ENCODE measurements at places on chromosomes 3 and 15.

DNA sequence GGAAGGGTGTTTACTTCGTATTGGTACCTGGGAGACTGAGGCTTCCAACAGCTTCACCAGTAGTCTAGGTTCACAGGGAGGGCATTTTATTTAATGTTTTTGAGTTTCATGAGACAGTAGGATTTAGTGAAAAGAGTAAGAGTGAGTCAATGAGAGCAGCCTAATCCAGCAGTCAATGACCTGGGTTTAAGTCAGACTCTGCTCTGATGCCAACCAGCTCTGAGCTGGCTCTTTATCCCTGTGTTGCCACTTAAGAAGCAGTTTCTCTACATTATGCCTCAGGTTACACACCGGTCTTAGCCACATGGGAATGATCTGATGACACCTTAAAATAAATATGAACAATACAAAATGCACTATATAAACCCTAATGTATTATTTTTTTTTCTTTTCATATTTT is 59.4 kb upstream of the KCNMB2 start:
- DNase-seq, result no peak

DNA sequence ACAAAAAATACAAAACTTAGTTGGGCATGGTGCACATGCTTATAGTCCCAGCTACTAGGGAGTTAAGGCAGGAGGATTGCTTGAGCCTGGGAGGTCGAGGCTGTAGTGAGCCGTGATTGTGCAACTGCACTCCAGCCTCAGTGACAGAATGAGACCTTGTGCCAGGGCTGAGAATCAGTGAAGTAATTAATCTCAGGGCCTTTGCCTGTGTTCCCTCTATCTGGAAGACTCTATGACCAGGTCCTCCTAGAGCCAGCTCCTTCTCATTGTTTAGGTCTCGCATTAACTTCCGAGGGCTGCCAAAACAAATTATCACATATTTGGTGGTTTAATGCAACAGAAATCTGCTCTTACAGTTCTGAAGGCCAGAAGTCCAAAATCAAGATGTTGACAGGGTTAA is 41.4 kb upstream of the FLNB start:
- no peak for DNase-seq

DNA sequence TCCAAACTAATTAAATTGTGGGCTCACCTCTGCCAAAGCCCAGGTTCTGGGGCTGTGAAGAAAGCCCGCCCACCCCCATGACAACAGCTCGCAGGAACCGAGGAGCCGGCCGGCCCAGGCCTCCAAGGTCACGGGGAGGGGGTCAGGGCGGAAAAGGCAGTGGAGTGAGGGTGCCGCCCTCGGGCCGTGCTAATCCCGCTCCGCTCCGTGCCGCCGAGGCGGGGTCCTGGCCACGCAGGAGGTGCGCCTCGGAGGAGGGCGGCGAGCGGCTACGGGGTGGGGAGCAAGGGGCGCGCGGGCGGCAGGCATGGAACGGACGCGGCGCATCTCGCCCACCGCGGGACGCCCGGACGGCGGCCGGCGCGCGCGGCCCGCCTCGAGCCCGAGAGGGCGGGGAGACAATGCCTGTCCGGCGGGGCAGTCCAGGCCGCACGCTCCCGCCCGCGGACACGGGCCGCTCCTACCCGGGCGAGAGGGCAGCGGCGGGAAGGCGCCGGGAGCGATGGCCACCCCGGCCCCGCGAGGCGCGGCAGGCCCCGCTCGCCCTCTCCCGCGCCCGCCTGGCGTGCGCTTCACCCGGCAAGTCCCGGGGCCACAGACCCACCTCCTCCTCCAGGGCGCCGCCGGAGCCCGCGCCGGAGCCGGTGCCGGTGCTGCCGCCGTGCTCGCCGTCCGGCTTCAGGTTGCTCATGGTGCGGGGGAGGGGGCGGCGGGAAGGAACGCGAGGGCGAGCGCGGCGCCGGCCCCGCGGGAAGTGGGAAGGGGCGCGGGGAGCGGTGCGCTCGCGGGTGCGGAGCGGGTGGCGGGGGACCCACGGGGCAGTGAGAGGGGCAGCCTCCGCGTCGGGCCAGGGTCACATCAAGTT is 528 bp downstream of the RBPMS2 start:
- no peak for DNase-seq

- DNase-seq, result no peak
Measured at GRCh38 chr3:55571913-55572312, 84.8 kb upstream of the WNT5A start.

DNA sequence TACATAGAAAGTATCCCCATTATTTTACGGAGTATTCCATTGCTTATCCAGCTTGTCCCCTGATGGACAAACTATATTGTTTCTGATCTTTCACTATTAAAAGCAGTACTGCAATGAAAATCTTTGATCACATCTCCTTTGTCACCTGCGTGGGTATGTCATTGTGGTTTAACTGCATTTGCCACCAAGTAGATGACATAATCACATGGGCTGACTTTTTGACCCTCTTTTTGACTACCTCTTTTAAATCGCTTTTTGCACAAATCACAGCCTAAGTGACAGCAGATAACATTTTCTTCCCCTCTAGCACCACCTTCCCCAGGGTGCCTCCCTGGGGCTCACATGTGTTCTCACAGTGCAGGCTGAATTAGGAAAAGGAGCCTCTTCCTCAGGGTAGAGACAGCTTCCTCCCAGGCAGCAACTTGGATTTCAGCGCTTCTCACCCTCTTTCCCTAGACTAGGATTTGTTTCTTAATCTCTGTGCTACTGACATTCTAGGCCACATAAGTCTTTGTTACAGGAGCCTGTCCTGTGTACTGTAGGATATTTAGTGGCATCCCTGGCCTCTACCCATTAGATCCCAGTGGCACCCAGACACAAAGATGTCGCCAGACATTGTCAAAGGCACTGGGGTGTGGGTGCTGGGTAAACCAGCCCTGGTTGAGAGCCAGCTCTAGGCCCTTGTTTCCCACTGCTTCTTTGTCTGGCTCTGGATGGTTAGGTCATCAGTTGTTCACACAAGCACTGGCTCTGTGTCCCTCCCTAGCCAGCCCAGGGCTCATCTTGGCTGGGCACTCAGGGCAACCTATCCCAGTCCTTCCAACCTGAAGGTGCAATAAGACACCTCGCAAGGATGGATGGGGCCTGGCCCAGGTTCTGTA is 1.3 kb upstream of the RBP1 start:
- DNase-seq, result no peak

DNA sequence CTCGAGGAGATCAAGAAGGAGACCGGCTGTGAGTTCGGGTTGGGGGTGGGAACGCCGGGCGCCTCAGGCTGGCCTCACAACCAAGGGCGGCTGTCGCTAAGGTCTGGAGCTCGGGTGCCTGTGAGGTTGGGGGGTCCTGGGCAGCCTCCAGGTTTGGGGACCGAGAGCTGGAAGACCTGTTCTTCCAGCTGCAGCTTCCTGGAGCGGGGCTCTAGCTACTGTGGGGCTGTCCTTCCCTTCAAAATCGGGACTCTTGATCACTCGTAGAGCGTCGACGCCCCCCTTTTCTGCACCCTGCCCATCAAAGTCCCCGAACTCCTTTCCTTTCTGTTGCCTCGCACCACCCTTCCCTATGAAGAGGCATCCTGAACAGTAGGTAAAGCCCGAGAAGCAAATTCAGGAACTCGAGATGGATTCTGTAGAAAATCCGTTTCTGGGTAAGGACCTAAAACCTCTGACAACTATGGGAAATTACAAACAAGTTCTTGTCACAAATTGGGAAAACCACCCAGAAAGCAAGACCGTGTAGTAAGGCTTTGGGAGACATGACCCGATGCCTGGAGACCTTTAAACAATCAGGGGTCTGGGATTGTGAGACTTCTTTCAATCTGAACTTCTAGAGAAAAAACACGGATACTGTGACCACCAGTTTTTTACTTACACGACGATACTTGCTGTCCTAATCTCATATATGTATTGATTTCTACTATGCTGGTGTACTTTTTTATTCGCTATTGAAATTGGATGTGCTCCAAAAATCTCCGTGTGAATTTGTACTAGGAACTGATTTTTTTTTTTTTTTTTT is 556 bp downstream of the CHP1 start:
- DNase-seq, result no peak

GRCh38 chr3:13009946-13010315 is 63.3 kb downstream of the IQSEC1 start:
- no peak for DNase-seq

DNA sequence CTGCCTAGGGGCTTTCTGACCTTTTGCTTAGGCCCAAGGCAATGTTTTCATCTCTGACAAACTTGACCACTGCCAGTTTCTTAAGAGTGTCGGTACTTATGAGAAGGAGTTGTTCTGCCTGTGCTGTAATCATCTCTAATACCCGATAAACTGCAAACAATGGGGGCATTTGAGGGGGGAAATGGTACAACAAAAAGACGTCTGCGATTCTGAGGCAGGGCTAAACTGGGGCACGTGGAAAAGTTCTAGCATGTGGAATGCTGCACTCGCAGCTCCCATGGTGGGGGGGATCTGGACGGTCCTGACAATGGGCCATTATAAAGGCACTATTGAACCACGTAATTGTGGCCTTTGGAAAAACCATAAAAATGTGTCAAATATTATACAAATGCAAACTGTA is 73.1 kb upstream of the SAMMSON start:
- DNase-seq, result no peak

DNA sequence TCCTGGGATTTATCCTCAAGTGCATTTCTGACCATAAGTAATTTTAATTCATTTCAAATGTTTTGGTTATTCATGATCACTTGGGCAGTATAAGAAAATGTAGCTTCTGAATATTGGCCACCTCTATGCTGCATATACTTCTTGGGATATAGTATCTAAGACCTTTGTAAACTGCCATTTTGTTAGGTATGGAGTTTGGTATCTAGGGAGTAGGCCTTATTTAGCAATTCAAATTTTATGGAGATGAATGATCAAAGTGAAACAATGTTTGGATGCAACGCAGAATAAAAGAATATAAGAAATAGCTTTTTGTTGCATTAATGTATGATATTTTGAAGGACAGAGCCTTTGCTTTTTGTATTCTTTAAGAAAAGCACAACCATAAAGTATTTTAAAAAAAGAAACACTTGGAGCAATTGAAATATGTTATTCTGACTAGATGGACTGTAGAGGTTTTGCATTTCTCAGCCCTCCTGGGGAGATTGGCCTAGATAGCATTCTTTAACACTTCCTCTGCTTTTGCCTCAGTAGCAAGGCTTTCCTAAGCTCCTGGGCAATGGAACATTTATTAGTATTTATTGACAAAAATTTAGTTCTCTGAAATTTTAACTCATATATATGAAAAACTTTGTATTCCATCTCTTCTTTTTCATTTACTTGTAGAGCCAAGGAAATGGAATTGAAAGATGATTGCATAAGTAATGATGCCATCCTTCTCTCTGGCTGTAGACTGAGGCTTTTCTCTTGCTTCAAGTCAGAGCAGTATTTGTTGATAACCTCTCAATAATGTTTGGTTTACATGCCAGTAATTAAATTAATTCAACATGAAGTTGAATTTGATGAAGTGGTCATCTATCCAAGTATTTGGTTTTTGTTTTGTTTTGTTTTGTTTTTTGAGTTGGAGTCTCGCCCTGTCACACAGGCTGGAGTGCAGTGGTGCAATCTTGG is 61.8 kb upstream of the UTS2B start:
- no peak for DNase-seq

- no peak for DNase-seq
Measured at GRCh38 chr15:34252545-34252944, 27.7 kb downstream of the EMC4 start.

DNA sequence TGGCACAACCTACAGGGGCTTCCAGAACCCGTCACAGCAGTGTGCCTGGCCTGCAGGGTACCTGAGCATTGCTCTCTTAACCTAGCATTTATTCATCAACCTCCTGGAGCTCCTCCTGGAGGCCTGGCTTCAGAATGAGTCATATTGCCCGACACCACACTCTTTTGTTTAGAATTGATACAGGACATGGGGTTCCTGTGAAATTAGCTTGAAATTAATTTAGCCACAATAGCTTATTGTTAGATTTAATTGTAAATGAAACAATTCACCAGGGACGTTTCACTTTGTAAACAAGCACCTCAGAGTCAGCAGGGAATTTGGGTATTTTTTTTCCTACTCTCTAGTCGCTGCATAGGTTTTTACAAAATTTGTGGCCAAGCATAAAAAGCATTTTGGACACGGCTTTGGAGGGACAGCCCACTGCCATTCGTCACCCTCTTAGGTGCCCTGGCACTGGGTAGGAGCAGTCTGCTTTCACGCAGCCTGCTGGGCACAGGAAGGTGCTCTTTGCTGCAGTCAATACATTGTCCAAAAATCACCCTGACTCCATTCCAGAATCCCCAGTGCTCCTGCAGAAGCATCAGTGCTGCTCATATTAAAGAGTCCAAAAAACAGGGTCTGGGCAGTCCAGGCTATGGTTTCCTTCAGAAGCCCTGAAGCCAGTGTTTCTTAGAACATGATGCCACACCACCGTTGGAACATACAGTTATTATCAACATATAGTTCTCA is 60.8 kb upstream of the MEF2A start:
- DNase-seq, result no peak

- no peak for DNase-seq
Measured at GRCh38 chr3:197337656-197338055, 39.2 kb upstream of the DLG1 start.

Measured in CD4-positive, alpha-beta T cell treated with Interleukin-15 for 4 hours (primary cell).